ENCODE measurements at places on chromosomes 3 and 15.

DNA sequence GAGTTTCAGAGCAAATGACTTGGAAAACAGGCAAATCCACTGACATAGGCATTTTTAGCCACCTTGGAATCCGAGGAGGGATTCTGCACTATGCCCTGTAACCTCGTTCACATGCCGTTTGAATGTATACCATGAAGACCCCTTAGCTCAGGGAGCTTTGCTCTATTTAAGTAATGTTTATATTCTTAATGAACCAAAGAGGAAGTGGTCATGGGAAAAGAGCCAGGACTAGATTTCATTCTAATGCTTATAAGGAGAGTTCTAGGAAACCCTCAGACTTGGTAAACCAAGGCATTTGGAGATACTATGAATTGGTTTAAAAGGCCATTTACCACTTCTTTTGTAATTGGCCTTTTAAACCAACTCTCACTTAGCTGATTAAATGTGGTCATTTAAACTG is 178.9 kb downstream of the IGF1R start:
- DNase-seq, result no peak

DNA sequence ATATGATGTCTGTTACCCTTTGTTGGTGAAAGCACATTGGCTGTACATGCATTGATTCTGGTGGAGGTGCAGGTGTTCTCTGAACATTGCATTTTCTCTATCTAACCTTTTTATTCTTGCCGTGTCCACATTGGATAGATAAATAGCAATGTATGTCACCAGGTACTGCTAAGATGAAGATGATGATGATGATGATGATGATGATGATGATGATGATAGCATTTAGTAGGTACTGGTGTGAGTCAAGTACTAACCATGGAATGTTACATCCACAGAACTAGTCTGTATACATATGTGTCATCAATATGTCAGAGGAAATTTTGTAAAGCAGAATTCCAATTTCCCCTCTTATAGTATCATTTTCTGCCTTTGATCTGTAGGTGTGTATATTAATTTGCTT is 36.3 kb downstream of the ARPP21 start:
- no peak for DNase-seq

- no peak for DNase-seq
These were observed 240.5 kb upstream of the UBE2E1 start for GRCh38 chr3:23565041-23565775.

DNA sequence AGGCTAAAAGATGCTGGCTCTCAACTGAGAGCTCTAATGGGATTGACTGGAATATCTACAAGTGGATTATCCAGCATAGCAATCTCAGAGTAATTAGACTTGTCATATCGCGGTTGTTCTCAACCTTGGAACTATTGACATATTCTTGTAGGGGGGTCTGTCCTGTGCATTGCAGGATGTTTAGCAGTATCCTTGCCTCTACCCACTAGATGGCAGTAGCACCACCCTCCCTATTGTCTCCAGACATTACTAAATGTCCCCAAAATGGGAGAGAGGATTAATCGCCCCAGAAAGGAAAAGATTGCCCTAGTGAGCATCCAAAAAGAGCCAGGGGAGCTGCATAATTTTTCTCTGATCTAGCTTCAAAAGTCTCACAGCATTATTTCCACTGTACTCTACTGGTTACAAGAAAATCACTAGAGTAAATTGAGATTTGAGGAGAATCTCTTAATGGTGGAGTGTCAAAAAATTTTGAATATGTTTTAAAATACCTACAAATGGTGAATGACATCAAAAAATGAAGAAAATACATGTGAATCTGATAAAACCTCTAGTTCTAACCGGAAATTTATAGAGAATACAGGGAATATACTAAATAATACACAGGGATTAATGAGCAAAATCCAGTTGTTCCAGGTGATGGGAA is 388.2 kb upstream of the AGTR1 start:
- DNase-seq, result no peak

- no peak for DNase-seq
These were observed 626.6 kb downstream of the MCTP2 start for GRCh38 chr15:94858011-94858410.

- DNase-seq, result no peak
These were observed 497 bp upstream of the CLASP2 start for GRCh38 chr3:33718595-33718907.

DNA sequence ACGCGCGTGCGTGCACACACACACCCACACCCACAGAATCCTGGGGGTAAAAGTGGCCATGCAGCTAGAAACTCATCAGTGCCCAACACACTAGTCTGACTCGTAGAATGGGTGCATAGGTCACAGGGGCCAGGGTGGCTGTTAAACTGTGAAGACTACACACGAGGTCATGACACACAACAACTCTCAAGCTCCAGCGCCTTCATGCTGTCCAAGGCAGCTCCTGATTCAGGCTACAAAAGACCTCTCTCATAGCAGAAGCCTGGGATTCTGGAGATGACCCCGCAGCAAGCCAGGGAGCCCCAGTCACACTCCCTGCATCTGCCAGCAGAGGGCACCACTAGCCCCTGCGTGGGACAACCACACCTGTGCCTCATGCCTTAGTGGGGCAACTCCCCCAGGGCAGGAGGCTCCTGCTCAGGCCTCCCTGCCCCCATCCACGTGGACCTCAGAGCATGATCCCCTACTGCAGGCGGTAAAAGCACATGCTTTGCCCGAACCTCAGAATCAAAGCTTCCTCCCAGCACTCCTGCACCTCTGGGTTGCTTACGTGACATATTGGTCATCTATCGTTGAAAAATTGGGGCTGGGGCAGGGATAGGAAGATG is 93.1 kb downstream of the LRIG1 start:
- DNase-seq, result peak; percentile 76

DNA sequence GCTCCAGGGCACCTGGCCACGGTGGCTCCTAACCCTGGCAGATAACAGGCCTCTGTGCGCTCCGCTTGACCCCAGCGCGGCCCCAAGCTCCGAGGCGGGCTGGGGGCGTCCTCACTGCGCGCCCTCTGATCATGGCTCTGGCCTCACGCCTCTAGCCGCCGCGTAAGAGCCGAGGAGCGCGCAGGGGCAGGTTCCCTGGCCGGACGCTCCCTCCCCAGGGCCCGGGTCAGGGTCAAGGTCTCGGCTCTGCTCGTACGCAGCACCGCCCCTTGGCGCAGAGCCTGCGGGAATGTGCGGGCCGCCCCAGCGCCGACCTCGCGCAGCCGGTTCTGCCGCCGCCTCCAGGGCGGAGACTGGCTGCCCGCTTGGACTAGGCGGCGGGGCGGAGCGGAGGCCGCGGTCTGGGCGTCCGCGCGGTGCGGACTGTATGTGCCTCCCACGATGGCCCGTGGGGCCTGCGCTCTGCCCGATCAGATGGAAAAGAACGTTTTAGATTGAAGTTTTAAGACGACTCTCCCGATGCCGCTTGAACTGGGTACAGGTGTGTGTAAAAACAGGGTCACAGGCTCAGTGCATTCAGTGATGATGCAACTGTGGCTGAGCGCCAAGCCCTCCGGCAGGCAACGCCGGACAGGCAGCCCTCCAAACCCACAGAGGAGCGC is 40.8 kb downstream of the CHST14 start:
- DNase-seq, result peak; percentile 11

Measured in stimulated activated CD4-positive, alpha-beta T cell treated with anti-CD3 and anti-CD28 coated beads, Interleukin-4, amount 100 ng/mL, for 1 hour (primary cell).